Neural progenitor cell (in vitro differentiated cells): ENCODE measurements at places on chromosomes 1 and 21. TPM values are rescaled to one million over a fixed set of nuclear protein-coding genes. Genes with fewer than 3 reads are reported as not detected.
A peak's percentile ranks its signal among the peaks of the same experiment; 100 is the strongest.

Gene RPTN
- total RNA-seq: not detected in 2 replicates

Gene ARHGAP30
- 0.06 TPM in 1 of 2 replicates, not detected in the other for total RNA-seq

Gene CD52
- 2.5 and 7.3 TPM in 2 replicates for total RNA-seq

Gene NTNG1
- total RNA-seq: 0.62 and 0.79 TPM in 2 replicates

Gene MROH7
- total RNA-seq: 0.21 and 0.34 TPM in 2 replicates

Gene PDZK1
- 0.28 and 0.50 TPM in 2 replicates for total RNA-seq

Gene WNT2B
- 1.6 and 2.9 TPM in 2 replicates for total RNA-seq

Gene KIF2C
- 130 and 133 TPM in 2 replicates for total RNA-seq

Gene RPE65
- not detected in 2 replicates for total RNA-seq

DNA sequence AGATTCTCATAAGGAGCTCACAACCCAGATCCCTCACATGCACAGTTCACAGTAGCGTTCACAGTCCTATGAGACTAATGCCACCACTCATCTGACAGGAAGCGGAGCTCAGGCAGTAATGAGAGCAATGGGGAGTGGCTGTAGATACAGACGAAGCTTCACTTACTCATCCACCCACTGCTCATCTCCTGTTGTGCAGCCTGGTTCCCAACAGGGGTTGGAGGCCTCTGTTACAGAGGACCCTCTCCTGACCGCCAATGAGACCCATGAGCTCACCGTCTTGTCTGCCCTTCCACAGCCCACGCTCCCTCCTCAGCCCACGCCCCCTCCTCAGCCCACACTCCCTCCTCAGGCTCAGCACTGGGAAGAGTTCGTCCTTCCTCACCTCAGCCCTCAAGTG is 39.6 kb downstream of the RSPH1 start:
- H3K27ac ChIP-seq: no peak overlapping the region
- H3K27me3 ChIP-seq: no peaks in the 10 kb centered on the region
- H3K4me1 ChIP-seq: peaks cover 9% of the 10 kb centered on the region
- DNase-seq: no peak
- no peaks in the 10 kb centered on the region for H3K36me3 ChIP-seq

DNA sequence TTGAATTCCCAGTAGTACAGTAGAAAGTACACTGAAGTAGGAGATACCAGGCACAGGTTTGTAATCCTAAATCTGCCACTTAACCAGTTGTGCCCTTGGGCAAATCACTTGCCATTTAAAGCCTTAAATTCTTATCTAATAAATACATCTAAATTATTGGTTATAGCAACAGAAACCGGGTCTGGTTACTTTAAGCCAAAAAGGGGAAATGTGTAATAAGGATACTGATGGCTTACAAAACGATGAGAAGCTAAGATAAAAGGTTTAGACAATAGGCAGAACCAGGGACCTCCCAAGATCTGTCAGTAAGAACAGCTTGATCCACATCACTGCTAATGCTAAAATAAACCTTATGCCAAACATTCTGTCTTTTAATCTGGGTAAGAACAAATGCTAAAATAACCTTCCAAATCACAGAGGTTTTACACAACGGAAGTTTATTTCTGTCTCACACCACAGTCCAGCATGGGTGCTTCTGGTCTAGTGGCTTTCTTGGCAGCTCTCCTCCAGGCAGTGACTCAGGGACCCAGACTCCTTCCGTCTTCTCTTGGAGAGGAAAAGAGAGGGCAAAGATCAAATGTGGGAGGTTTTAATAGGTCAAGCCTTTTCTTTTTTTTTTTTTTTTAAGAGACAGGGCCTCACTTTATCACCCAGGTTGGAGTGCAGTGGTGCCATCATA is 16.5 kb upstream of the ZMYM1 start:
- no peak for DNase-seq
- no peak overlapping the region for H3K27ac ChIP-seq
- no peaks in the 10 kb centered on the region for H3K27me3 ChIP-seq
- H3K4me1 ChIP-seq: no peaks in the 10 kb centered on the region
- no peak overlapping the region for H3K4me3 ChIP-seq

DNA sequence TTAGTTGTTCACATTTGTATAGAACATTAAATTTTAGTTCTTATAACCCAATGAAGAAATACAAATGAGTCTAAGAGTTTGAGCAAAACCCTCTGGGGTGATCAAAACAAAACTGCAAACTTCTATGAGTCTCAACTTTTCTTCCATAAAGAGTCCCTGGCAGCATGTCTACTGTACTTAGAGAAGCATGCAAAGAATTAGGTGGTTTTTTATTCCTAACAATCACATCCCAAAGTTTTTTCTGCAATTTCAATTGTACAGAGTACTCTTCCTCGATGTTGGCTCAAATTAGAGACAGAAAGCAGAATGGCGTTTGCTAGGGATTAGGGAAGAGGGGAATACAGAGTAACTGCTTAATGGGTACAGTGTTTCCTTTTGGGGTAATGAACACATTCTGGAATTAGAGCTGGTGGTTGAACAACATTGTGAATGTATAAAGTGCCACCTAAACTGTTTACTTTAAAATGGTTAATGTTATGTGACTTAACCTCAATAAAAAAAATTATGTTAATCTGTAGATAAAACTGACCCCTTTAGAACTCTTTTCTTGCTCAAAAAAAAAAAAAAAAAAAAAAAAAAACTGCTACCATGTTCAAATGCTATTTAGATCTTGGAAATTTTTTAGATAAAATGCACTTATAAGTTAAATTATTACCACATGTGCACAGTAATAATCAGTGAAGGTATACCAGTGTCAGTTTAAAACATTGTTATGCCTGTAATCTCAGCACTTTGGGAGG is 4.8 kb downstream of the RC3H1 start:
- no peak overlapping the region for H3K4me3 ChIP-seq
- H3K27ac ChIP-seq: no peak overlapping the region
- DNase-seq: no peak
- peaks cover 17% of the 10 kb centered on the region for H3K4me1 ChIP-seq
- no peaks in the 10 kb centered on the region for H3K27me3 ChIP-seq

GRCh38 chr1:248900637-248901036 is 5.4 kb upstream of the PGBD2 start:
- peaks cover 12% of the 10 kb centered on the region for H3K27me3 ChIP-seq
- H3K4me1 ChIP-seq: peaks cover 13% of the 10 kb centered on the region
- H3K4me3 ChIP-seq: no peak overlapping the region
- peaks cover 4% of the 10 kb centered on the region for H3K36me3 ChIP-seq
- H3K27ac ChIP-seq: no peak overlapping the region
- DNase-seq: no peak

DNA sequence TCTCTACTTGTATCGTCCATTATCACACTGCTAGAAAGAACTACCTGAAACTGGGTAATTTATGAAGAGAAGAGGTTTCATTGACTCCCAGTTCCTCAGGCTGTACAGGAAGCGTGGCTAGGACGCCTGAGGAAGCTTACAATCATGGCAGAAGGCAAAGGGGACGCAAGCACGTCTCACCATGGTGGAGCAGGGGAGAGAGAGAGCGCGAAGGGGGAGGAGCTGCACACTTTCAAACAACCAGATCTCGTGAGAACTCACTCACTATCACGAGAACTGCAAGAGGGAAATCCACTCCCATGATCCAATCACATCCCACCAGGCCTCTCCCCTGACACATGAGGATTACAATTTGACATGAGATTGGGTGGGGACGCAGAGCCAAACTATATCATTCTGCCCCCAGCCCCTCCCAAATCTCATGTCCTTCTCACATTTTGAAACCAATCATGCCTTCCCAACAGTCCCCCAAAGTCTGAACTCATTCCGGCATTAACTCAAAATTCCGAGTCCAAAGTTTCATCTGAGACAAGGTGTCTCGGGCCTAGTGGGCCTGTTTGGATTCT is 8.0 kb downstream of the MMEL1 start:
- H3K4me3 ChIP-seq: no peak overlapping the region
- H3K27ac ChIP-seq: no peak overlapping the region
- no peaks in the 10 kb centered on the region for H3K36me3 ChIP-seq
- no peak for DNase-seq
- peaks cover 5% of the 10 kb centered on the region for H3K4me1 ChIP-seq

DNA sequence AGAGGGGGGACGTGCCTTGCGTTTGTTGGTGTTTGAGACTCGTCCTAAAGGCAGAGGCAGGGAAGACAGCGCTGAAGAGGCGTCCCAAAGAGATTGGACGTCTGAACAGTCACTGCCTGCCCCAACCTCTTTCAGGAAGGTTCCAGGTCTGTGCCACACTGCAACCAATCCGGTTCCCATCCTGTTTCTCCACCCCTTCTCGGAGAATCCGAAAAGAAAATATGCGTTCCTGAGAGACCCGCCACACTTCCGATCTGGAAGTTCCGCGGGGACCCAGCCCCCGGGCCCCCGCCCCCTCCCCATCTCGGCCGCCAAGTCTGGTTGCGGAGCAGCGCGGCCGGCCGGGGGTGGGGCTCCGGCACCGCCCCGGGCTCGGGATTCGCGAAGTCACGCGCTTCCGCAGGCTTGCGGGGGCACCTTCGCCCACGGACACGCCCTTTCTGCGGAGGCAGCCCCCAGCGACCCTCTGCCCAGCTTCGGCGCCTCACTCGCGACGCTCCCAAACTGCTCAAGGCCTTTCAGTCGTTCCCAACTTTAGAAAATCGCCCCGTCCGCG is 124.5 kb upstream of the DPYD start:
- H3K4me1 ChIP-seq: peaks cover 20% of the 10 kb centered on the region
- peak overlapping the region; percentile 60 for H3K4me3 ChIP-seq
- no peak overlapping the region for H3K27ac ChIP-seq

DNA sequence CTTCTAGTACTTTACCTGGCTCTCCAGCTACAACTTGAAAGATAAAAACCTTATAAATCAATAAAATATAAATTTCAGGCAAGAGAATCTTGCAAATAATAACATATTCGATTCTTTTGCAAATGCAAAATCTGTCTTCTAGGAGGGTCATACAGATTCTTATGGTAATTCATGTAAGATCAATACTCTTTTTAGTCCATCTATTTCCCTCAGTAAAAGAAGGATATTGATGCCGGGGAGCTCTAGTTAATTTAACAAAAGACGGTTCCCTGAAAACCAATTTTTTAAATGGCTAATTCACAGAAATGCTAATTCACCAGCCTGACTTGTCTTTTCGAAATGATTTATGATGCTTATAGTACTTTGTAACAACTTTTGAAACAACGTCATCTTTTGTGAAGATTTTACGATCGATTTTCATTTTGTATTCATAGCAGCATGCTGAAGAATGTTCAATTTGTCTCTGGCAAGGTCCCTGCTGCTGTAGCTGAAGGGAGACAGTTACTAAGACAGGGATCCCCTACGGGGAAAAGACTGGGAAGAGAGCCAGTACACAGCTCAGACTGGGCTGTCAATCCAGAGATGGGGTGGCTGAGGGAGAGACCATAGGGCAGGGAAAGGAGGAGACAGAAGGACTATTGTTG is 90.6 kb upstream of the SPAG17 start:
- H3K4me3 ChIP-seq: no peak overlapping the region
- H3K36me3 ChIP-seq: no peaks in the 10 kb centered on the region
- no peak for DNase-seq
- no peaks in the 10 kb centered on the region for H3K4me1 ChIP-seq

GRCh38 chr1:202648605-202649226 is 61.5 kb downstream of the SYT2 start:
- H3K4me1 ChIP-seq: peaks cover 7% of the 10 kb centered on the region
- H3K27ac ChIP-seq: no peak overlapping the region
- peaks cover 40% of the 10 kb centered on the region for H3K27me3 ChIP-seq

DNA sequence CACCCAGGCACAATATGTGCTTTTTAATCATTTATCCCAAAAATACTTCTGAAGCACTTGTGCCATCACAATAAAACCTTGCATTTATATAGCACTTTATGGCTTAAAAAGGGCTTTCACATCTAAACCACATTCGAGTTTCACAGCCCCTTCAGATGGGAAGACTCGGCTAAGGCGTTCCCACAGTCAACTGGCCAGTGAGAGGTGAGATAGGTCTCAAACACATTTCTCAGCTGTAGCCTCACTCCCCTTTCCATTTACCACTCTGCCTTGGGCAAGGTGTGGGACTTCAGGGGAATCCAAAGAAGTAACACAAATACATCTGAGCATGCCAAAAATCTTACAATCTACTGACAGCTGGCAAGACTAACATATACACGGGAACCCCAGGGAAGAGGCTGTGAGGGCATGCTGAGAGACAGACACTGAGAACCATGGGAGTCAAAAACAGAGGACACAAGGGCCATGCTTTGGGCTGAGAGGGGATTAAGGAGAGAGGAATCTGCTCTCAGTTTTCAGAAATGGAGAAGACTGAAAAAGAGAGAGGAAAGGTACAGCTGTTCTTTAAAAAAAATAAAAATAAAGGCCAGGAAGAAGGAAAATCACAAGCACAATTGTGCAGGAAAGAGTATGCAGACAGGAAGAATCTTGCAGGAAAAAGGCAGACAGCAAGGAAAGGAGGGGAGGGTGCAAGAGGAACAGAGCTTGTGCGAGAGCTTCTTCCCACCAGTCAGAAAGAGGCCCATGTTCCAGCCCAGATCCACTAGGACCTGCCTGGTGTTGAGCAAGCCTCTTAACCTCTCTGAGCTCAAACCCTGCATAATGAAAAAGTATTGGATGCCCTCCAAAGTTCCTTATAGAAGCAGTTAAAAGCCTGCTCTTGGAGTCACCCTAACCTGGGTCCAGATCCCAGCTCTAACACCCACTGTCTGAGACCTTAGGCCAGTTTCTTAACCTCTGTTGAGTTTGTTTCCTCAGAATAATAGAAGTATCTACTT is 73.5 kb downstream of the JAK1 start:
- peaks cover 9% of the 10 kb centered on the region for H3K4me1 ChIP-seq
- peak; percentile 15 for DNase-seq
- H3K4me3 ChIP-seq: no peak overlapping the region
- no peaks in the 10 kb centered on the region for H3K36me3 ChIP-seq

DNA sequence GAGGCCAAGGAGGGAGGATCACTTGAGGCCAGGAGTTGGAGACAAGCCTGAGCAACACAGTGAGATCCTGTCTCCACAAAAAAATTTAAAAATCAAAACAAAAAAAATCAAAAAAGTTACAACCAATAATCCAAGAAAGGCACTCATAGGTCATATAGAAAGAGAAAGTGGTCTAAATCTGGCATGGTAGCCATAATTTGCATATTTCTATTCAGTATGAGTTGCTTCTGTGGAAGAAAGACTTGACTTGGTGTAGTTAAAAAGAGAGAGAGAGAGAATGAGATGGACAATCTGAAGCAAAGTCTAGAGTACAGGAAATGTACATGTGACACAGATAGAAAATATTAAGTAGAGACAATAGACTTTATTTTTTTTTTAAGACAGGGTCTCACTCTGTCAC is 22.5 kb downstream of the JMJD4 start:
- H3K4me1 ChIP-seq: no peaks in the 10 kb centered on the region
- H3K27ac ChIP-seq: no peak overlapping the region
- no peaks in the 10 kb centered on the region for H3K27me3 ChIP-seq
- no peak for DNase-seq
- no peak overlapping the region for H3K4me3 ChIP-seq

- H3K27ac ChIP-seq: no peak overlapping the region
- no peaks in the 10 kb centered on the region for H3K36me3 ChIP-seq
- no peaks in the 10 kb centered on the region for H3K27me3 ChIP-seq
Observed at GRCh38 chr1:143698016-143698415, 273.8 kb downstream of the FAM72C start.

GRCh38 chr1:223631956-223632355 is 33.5 kb downstream of the CAPN8 start:
- no peaks in the 10 kb centered on the region for H3K36me3 ChIP-seq
- no peak overlapping the region for H3K27ac ChIP-seq
- no peak for DNase-seq
- no peak overlapping the region for H3K4me3 ChIP-seq
- peaks cover 5% of the 10 kb centered on the region for H3K4me1 ChIP-seq
- H3K27me3 ChIP-seq: no peaks in the 10 kb centered on the region
